ENCODE measurements at places on chromosomes 12 and 14. TPM values are rescaled to one million over a fixed set of nuclear protein-coding genes. Genes with fewer than 3 reads are reported as not detected.

DNA sequence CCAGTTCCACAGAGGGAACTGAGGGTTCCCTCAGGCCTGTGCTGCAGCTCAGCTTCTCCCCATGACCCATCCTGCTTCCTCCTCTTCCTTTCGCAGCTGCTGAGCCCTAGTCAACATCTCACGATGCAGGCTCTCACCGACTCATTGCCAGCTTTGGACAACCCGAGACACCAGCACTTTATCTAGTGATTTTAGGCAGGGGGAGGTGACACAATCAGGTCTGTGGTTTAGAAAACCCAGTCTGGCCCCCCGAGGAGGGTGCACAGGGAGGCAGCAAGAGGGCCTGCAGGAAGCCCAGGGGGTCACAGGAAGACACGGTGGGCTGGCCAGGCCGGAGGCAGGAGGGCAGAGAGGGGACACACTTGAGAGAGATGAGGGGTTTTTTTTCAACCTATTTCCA lies 35.4 kb downstream of the DIO3 start:
- DNase-seq, result no peak

- DNase-seq, result no peak
These were observed 92.3 kb downstream of the TRAFD1 start for GRCh38 chr12:112217647-112218046.

- no peak for DNase-seq
These were observed 105.7 kb downstream of the PLEKHA5 start for GRCh38 chr12:19234981-19235871.

- no peak for DNase-seq
These were observed 70.8 kb downstream of the DPF3 start for GRCh38 chr14:72822946-72823611.

GRCh38 chr12:82964446-82964845 lies 277.7 kb downstream of the TMTC2 start:
- no peak for DNase-seq

SNRPF gene
- total RNA-seq, result 77.2 TPM

SMOC1 gene
- not detected for total RNA-seq

AMN gene
- 0.44 TPM for total RNA-seq

DNA sequence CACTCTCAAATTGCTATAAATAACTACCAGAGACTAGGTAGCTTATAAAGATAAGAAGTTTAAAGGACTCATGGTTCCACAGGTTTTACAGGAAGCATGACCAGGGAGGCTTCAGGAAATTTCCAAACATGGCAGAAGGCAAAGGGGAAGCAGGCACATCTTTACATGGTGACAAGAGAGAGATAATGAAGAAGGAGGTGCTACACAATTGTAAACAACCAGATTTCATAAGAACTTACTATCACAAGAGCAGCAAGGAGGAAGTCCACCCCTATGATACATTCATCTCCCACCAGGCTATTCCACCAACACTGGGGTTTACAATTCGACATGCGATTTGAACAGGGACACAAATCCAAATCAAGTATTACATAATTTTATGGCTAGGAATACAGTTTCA lies 257.7 kb downstream of the BTG1 start:
- DNase-seq, result no peak

GRCh38 chr12:119486599-119487154 lies 106.9 kb upstream of the TMEM233 start:
- no peak for DNase-seq

- no peak for DNase-seq
These were observed 298.9 kb downstream of the ITPR2 start for GRCh38 chr12:26534071-26534470.

DNA sequence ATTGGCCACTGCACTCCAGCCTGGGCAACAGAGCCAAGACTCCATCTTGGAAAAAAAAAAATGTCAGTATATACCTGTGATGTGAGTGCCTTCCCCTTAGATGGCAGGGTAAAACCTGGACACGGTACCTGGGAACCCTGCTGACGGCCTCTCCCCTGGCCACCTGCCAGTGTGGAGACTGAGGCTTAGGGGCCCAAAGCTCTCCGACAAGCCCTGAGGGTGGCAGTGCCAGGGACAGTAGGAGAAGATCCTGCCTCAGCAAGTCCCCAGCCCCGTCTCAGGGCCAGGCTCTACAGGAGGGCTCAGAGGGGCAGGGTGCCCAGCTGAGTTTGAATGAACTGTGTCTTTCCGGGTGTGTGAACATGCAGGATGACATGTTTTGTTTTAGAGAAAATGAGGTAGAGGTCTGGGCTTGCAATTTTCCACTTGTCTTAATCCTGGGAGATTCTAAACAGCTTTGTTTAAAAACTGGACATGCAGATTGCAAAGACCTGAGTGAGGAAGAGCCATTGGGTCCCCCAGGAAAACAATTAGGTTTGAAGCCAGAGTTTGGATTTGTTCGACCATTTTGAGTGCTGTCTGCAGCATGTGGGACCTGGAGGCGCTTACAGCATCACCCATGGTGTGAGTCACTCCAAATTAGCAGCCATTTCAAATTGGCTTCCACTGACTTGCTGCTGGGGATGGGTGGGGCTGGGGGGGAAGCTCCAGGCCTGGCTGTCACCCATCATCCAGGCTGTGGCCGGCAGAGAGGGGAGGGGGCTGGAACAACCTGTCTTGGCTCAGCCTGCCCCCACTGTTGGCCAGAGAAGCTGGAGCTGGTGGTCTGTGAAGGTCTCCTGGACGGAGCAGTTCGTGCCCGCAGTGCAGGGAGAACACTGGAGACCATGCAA lies 10.8 kb downstream of the TSPAN9 start:
- no peak for DNase-seq

DNA sequence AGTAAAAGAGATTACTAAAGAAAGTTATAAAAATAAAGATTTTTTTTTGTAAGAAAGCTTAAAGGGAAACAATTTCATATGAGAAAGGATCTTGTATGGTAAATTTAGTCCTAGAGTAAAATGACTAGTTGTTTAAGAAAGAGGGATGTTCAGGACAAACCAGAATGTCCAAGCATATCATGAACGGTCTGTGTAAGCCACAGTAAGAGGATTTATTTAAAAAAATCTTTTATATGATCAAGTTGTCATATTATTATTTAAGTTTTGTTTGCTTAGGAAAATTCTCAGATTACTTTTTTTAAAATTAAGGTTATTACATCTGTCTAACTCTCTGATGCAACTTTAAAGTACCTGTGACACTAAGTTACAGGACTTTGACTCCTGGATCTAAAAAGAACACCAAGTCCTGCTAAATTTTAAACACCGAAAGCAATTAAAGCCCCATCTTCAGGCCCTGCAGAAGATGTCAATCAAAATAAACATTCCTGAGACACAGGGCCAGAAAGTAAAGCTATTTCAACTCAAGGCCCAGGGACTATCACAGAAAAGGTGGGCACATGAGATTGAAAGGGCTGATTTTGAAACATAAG lies 17.3 kb upstream of the CCDC196 start:
- DNase-seq, result no peak

- DNase-seq, result no peak
These were observed 141.8 kb downstream of the VRK1 start for GRCh38 chr14:96938946-96939345.

- DNase-seq, result no peak
These were observed 82.7 kb downstream of the TBC1D30 start for GRCh38 chr12:64907097-64907496.

DNA sequence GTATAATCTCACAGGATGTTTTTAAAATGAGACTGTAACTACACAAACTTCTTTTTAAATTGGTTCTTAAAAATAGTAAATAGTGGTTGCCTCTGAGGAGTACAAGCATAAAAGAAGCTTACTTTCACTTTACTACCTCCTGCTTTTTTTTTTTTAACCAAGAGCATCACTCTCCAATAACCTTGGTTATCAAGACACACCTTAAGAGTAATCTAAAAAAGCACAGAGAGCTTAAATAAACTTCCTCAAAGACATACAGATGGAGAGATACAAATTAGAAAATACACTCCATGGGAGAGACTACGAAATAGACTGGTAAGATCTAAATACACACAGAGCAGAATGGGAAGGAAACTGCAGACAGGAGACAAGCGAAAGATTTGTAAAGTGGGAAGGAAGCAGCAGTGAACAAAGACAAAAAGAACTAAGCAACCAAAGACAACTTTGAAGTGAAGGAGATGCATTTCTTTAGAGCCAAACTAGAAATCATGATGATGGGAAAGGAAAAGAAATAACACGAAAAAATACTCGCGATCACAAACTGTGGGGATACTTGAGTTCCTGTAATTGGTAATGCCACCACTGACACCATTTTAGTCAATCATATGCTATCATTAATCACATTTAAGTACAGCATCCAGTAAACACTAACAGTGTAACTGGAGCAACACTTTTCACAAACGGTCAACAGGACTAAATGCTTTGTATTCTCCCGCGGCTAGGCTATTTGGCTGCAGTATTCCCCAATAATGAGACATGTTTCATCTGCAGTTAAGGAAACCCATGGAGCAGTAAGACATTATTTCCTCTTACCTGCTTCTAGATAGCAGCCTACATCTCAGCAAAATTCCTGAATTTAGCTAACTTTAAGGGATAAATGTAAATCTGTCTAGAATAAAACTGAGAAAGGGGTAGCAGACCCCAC lies 8.2 kb downstream of the SINHCAF start:
- DNase-seq, result no peak

DNA sequence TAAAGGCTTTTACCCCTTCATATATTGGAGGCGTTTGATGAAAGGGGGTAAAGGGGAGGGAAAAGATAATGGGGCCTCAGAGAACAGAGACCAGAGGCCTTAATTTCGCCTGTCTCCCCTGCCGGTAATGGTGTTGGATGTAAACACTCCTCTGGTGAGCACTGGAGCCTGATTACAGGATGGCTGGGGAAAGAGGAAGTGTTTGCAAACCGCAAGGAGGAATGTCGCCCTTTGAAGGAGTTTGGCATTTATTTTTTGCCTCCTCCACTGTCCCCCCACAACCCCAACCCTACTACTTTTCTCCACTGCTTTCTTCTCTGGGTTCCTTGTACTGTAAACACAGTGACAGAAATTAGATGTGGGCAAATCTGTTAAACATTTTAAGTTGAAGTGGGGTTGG lies 211.9 kb upstream of the TBX3 start:
- no peak for DNase-seq

GRCh38 chr12:84912198-84913128 lies at the start of gene SLC6A15:
Gene SLC6A15 (minus strand): TSS chr12:84912799. CDS start chr12:84892120, 20,679 bp downstream.
- DNase-seq, result no peak

DNA sequence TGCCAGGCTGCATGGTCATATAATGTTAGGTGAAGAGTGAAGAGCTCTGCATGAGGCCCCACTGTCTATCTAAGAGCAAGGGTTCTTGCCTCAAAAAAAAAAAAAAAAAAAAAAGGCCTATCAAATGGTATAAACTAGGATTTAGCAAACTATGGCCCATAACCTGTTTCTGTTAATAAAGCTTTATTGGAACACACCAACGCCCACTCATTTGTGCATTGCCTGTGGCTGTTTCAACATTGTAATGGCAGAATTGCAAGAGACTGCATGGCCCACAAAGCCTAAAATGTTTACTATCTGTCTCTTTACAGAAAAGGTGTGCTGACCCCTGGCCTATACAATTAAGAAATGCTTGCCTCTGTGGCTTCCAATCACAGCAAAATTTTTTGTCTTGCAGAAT lies 12.8 kb downstream of the PLEKHG7 start:
- DNase-seq, result no peak

POLR3B gene
- total RNA-seq, result 8.7 TPM

- no peak for DNase-seq
These were observed 171.7 kb upstream of the RTL1 start for GRCh38 chr14:101075025-101075800.

GRCh38 chr12:81300454-81300853 lies 222.6 kb downstream of the ACSS3 start:
- DNase-seq, result no peak

All from activated T-helper 2 cell treated with anti-CD3 and anti-CD28 coated beads, Interferon-gamma antibody, Interleukin-2, Interleukin-4, amounts not matched to agents 10 μg/mL and 5 μg/mL and 100 μg/mL, durations not matched to agents 14 hours and 24 hours and 36 hours (primary cell).